Breast epithelium (tissue), 4 donors: ENCODE measurements at places on chromosomes 12 and 14. TPM values are rescaled to one million over a fixed set of nuclear protein-coding genes. Genes with fewer than 3 reads are reported as not detected.

ENDOU gene
- 0.98 TPM for total RNA-seq

KIF26A gene
- 2.2 TPM for total RNA-seq

TAS2R20 gene
- total RNA-seq: 5.6 TPM

NUMB gene
- total RNA-seq: 84.0 TPM

LUM gene
- total RNA-seq: 180 TPM

SLCO1A2 gene
- total RNA-seq: not detected

KRT6C gene
- not detected for total RNA-seq

SYT1 gene
- total RNA-seq: 2.3 TPM

SLC17A8 gene
- total RNA-seq: not detected

SMARCD1 gene
- total RNA-seq: 56.7 TPM

SETD1B gene
- 7.9 TPM for total RNA-seq

TNFAIP2 gene
- 76.5 TPM for total RNA-seq

CLEC4C gene
- not detected for total RNA-seq

TMEM253 gene
- 1.3 TPM for total RNA-seq

PTGR2 gene
- total RNA-seq: 11.5 TPM

RASAL1 gene
- 1.3 TPM for total RNA-seq

ERBB3 gene
- total RNA-seq: 119 TPM

PTPRB gene
- total RNA-seq: 36.1 TPM

KCNJ8 gene
- total RNA-seq: 34.1 TPM

MAP3K12 gene
- 24.6 TPM for total RNA-seq

PIANP gene
- total RNA-seq: not detected

ZDHHC22 gene
- not detected for total RNA-seq

NPFF gene
- not detected for total RNA-seq

PLBD1 gene
- total RNA-seq: 12.1 TPM

DAD1 gene
- 202 TPM for total RNA-seq

LRTM2 gene
- not detected for total RNA-seq

STAC3 gene
- total RNA-seq: 3.2 TPM

NXPH4 gene
- total RNA-seq: 0.33 TPM

KRT78 gene
- not detected for total RNA-seq

AGAP2 gene
- total RNA-seq: 1.2 TPM

SLC6A12 gene
- 0.33 TPM for total RNA-seq

PAWR gene
- 17.0 TPM for total RNA-seq

ZNF891 gene
- 4.6 TPM for total RNA-seq

FGF6 gene
- not detected for total RNA-seq

KRT80 gene
- total RNA-seq: 2.9 TPM

ACVRL1 gene
- total RNA-seq: 274 TPM

SYCP3 gene
- not detected for total RNA-seq

B3GNT4 gene
- not detected for total RNA-seq

SLC15A5 gene
- not detected for total RNA-seq

CLBA1 gene
- 8.8 TPM for total RNA-seq

RAD51AP1 gene
- 2.1 TPM for total RNA-seq

TTC6 gene
- total RNA-seq: 78.6 TPM

ITPR2 gene
- total RNA-seq: 95.0 TPM

SLC25A47 gene
- 0.16 TPM for total RNA-seq

LGR5 gene
- total RNA-seq: 0.80 TPM

GNB3 gene
- total RNA-seq: 3.3 TPM

RFLNA gene
- not detected for total RNA-seq

GLIPR1L1 gene
- not detected for total RNA-seq

NOXRED1 gene
- total RNA-seq: 0.48 TPM

FGD6 gene
- total RNA-seq: 13.1 TPM

GPD1 gene
- 4,731 TPM for total RNA-seq

CD69 gene
- total RNA-seq: 7.4 TPM

RDH5 gene
- 21.6 TPM for total RNA-seq

SLC6A15 gene
- total RNA-seq: not detected

M6PR gene
- total RNA-seq: 138 TPM

CD163 gene
- 125 TPM for total RNA-seq
